ENCODE measurements at places on chromosomes 7 and 10.

- no peak for DNase-seq
Observed at GRCh38 chr10:88920198-88920597, 32.4 kb downstream of the ACTA2 start.

DNA sequence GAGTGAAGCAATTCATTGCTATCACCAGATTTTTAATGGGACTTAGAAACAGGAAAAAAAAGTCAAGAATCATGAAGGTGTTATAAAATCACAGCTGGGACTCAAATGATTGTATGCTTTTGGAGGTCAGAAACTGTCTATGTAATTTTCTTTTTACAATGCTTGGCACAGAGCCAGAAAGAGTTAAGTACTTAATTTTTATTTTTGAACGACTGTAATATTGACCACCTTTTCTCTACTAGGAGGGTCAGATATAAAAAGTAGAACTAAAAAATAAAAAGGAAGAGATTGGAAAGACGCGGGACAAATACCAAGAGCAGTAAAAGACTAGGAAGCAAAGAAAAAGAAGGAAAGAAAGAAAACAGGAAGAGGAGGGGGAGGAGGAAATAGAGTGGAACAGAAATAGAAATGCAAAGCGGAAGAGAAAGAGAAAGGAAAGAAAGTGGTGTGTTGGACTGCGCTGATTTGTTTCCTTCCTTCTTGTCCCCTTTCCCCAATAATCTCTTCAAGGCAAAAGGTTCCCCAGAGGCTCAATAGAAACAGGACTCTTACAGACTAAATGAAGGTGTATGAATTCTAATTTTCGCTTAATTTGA, 23.2 kb upstream of the C1GALT1 start:
- DNase-seq: peak; percentile 61

DNA sequence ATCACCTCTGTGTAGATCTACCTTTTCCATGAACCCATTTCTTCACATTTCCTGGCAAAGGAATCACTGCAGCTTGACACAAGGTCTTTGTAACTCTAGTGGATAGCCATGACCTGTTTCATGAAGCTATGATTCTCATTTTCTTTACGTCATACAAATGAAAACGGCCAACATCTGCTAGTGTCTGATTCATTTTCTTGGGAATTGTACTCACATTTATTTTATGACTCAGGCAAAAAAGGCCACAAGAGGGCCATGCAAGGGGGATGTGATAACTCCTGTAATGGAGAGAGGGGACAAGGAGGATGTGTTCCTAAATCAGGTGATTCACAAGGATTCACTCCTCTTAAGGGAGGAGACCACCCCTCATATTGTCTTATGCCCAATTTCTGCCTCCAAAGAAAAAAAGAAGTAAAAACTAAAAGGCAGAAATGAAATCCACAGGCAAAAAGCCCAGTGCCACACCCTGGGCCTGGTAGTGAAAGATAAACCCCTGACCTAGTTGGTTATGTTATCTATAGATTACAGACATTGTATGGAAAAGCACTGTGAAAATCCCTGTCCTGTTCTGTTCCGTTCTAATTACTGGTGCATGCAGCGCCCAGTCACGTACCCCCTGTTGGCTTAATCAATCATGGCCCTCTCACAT, 249.9 kb downstream of the IPMK start:
- DNase-seq: no peak

GRCh38 chr10:110422548-110422947, 75.2 kb upstream of the DUSP5 start:
- no peak for DNase-seq

DNA sequence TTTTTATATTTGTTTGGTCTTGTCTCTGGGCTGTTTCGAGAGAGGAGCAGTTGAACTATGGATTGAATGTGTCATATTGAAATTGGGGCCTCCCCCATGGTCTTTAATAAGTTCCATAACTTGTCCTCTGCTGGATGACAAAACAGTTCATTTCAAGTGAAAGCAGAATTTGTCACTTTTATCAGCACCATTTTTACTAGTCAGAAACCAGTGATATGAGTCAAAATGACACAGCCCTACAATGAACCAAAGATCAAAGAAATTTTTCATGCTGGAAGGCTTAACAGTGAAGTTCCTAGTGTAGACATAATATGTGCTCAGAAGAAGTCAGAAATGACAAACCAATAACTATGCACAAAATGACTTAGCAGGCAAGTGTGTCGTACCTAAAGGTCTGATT, 133.6 kb upstream of the VWC2 start:
- no peak for DNase-seq

GRCh38 chr7:7414791-7415603, 120.7 kb downstream of the COL28A1 start:
- no peak for DNase-seq

DNA sequence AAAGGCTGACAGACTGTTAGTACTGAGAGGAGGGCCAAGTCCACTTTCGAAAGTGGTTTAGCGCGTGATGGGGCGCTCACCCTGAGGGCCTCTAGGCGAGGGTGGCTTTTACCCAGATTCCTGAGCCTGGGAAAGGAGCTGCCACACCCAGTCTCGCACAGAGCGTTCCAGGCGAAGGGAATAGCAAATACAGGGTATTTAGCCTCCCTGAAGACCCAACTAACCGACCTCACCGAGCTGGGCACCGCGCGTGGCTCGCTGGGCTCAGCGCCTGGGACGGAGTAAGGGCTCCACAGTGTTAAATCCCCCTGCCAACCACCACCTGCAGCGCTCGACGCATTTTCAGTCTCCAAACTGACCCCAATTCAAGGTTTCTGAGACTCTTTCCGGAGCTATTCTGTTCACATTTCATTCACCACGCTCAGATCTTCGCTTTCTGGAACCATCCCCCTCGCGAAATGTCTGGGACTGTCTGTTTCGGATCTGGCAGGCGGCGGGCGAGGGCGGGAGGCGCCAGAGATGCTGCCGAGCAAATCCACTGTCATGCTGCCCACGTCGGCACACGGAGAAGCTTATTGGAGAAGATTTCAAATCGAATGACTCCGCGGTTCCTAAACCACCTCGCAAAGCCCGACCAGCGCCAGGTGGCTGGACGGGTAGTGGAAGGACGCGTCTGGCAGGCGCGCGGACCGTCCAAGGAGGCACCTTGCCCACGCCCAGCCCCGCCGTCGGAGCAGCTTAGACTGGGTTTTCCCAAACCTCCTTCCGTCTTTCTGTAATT, 1.4 kb upstream of the OSBPL3 start:
- peak; percentile 43 for DNase-seq

- no peak for DNase-seq
Observed at GRCh38 chr7:70380421-70381015, 751.4 kb upstream of the GALNT17 start.

GRCh38 chr10:119166564-119166963, 1.1 kb upstream of the SFXN4 start:
- DNase-seq: no peak

- no peak for DNase-seq
Observed at GRCh38 chr7:86788948-86789347, 145.2 kb downstream of the GRM3 start.

DNA sequence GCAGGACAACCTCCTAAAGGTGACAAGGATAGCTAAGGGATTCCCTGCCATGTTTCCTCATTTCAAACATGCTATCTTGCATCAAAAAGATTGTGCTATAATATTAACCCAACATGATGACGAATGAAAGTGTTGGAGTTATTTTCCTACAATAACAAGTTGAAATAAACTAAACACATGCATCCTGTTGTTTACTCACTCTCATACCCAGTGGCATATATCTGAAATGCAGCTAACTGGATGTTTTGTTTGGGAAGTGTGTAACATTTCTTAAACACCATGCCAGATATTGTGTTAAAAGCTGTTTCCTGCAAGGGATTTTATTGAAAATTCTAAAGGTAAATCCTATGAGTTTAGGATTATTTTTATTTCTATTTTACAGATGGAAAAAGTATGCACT, 139.6 kb downstream of the TFPI2 start:
- DNase-seq: no peak

DNA sequence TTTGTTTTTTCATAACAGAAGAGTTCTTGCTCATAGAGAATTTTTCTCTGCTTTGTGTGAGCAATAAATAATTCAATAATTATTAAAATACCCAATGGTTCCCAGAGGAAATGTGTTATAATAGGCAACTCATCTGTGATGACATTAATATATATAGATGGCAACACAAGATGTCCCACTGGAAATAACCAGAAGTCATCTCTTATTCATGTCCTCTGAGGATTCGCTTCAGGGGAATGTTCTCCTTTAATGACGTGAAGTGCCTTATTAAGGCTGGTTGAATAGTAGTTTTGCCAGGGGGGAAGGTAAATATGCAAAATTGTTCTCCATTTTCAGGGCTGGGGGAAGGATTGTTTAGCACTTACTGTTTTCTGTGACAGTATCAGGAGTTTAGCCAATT, 3.1 kb downstream of the SLC39A12 start:
- DNase-seq: no peak

DNA sequence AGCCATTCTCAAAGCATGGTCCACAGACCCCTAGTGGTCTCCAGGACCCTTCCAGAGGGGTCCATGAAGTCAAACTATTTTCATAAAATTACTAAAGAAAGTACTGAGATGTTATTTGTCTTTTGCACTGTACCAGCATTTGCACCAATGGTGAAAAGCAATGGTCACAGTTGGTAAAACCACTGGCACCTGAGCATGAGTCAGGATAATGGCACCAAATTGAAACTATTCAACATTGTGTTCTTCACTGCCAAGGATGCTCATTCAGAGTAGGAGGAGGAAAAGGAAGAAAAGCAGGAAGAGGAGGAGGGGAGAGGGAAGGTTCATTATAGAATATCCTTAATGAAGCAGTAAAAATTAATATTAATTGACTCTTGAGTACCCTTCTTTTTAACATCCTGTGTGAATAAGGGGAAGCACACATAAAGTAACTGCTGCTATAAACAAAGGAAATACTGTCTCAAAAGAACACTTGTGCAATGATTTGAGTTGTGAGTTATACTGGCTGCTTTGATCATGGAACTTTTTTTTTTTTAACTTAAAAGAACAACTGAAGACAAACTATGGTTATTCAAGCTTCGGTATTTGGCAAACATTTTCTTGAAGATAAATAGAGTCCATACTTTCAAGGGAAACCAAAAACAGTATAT, 60.2 kb downstream of the MPP7 start:
- DNase-seq: no peak

DNA sequence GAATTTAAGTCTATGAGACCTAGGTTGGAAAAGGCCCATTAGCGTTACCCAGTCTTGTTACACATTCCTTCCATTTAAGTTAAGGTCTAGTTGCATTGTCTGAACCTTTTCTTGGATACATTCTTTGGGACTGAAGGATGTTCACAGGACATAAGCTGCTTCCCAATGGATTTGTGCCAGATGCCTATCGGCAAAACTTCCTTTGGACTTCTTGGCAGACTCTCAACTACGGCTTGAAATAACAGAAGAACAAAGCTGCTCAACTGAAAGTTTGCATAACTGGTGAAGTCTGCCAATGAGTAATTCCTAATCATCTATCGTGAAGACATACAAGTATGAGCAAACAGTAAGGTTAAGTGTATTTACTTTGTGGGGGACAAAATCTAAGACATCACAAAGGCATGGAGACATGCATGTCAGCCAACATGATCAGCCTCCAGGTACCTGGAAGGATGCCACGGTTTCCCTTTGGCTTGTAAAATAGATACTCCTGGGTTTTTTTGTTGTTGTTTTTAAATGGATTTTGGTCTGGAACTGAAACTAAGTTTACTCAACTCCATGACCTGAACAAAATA, 35.4 kb downstream of the MALSU1 start:
- DNase-seq: no peak

DNA sequence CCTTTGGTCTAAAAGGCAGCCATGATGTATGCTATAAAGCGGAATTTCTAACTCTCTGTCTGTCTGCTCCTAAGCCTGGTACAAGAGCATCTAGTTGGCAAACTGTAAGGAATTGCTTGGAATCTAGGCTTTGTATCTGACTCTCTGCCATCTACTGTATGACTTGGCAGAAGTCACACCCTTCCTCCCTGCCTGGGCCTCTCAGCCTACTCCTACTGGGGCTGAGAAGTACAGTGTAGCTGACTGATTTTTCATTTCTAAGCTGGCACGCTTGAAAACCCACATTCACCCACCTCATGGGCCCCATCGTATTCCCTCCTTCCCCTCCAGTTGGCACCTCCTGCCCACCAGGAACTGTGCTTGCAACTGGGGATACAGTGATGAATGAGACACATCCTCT, 435.2 kb downstream of the PLXNA4 start:
- no peak for DNase-seq

- DNase-seq: no peak
Observed at GRCh38 chr7:43392638-43393330, 190.1 kb upstream of the STK17A start.

DNA sequence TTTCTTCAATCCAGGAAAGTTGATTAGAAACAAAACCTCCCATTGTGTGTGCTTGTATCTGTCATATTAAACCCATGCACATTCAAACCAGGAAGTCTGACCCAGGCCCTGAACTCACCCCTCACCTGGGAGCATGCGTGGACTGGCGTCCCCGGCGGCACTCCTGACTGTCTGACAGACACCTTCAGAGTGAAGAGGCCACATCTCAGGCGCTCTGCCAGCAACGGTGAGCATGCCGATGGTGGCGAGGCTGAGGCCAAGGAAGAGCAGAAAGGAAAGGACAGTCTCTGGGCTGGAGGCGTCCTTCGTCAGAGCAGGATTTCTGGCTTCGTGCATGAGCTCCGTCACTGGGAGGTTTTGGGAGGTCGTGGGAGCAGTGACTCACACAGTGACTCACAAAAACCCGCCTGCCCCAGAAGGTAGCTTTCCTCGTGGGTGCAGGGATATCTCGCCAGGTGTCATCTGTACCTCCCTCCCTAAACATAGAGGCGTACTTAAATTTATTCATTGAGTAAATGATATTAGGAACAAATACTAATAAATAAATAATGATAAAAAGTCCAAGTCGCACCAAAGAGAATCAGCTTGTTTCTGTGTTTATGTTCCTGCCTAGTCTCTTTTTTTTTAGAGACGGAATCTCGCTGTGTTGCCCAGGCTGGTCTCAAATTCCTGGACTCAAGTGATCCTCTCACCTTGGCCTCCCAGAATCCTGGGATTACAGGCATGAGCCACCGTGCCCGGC, 13.5 kb downstream of the IQCE start:
- no peak for DNase-seq
